ENCODE measurements at places on chromosomes 13 and 19.

- DNase-seq: peak; percentile 39
- H3K36me3 ChIP-seq: no peaks in the 10 kb centered on the region
- no peak overlapping the region for H3K4me3 ChIP-seq
- H3K4me1 ChIP-seq: peaks cover 72% of the 10 kb centered on the region
- H3K27me3 ChIP-seq: no peaks in the 10 kb centered on the region
Observed at GRCh38 chr19:47190167-47190727, 40.8 kb downstream of the BBC3 start.

DNA sequence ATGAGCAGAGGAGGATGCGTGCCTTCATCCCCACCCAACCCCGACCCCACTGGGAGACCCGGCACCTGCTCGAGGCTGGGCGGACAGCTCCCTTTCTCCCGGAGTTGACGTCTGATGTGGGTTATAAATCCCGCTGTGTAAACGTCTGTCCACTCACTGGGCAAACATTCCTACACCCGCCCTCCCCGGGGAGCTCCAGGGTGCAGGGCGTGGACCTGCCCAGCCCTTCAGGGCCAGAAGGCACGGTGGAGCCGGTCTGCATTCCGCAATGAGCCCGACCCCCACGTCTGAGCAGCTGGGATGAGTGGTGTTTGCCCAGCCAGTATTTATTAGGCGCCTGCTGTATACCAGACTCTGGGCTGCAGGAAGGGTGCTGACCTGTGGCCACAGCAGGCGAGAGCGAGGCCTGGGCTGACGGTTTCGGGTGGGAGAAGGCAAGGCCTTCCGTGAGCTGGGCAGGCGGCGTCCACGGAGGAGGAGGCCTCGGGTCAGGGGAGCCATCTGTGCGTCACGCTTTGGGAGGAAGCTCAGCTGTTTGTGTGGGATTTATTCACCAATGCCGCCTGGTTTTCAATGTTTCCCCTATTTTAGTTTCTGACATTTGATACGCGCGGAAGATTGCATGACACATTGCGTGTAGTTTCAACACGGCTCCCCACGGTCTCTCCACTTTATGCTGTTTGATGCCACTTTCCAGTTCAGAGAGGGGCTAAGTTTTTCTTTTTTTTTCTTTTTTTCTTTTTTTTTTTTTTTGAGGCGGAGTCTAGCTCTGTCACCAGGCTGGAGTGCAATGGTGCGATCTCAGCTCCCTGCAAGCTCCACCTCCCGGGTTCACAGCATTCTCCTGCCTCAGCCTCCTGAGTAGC, 2.0 kb downstream of the MISP start:
- DNase-seq: no peak
- no peak overlapping the region for H3K27ac ChIP-seq
- H3K36me3 ChIP-seq: no peaks in the 10 kb centered on the region
- H3K4me3 ChIP-seq: no peak overlapping the region

DNA sequence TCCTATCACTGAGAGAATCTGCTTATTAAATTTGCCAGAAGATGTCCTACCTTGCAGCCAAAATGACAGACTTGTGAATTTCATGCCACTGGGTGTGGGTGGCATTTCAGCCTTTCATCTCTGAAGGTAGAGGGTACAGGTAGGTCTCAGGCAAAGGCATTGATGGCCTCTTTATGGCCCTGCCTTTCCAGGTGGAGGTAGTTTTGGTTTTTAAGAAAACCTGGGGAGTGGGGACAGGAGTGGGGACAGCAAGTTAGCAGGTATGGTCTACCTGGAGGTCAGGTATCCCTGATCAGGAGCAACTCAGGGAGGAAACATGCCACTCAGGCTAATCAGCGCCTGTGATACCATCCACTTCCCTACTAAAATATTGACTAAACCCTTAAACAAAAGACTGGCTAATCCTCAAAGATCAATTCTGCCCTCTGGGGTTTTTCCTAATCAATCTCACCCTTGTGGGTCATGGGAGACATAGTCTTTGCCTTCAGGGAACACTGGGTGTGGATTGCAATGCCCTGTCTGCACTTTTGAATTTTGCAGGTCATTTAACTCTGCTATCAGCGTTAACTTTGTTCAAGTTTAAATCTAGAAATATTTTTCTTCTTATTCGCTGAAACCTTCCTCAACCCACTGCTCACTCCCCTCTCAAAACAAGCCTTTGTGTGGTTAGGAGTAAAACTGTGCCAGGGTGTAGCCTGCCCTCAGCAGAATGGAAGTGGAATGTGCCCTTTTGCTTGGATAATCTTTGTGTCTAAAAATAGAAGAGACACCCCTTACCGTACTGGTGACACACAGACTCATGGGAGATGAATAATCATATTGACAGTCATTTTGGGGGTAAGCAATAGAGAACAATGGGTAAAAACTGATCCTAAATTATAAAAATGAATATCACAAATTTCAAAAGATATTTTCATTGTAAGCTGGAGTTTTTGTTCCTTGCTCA, 233.7 kb downstream of the COG6 start:
- no peak for DNase-seq
- no peak overlapping the region for H3K27ac ChIP-seq
- H3K4me1 ChIP-seq: peaks cover 24% of the 10 kb centered on the region
- no peak overlapping the region for H3K4me3 ChIP-seq

DNA sequence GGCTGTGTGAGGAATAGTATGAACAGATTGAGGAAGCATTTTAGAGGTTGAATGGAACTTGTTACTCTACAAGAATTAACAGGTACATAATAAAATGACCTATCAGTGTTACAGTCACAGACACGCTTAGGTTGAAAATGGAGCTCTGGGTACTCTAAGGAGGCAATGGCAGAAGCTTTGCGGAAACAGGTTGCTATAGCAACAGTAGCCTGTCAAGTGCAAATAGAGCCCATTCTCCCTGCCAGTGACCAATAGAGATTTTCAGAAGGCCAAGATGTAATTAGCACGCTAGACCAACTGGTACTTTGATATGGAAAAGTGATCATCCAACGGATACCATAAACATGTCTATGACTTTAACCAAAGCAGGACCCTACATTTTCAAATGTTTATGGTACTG, 148.5 kb upstream of the FREM2 start:
- no peak overlapping the region for H3K27ac ChIP-seq
- no peak overlapping the region for H3K4me3 ChIP-seq
- H3K4me1 ChIP-seq: no peaks in the 10 kb centered on the region
- H3K27me3 ChIP-seq: no peaks in the 10 kb centered on the region

DNA sequence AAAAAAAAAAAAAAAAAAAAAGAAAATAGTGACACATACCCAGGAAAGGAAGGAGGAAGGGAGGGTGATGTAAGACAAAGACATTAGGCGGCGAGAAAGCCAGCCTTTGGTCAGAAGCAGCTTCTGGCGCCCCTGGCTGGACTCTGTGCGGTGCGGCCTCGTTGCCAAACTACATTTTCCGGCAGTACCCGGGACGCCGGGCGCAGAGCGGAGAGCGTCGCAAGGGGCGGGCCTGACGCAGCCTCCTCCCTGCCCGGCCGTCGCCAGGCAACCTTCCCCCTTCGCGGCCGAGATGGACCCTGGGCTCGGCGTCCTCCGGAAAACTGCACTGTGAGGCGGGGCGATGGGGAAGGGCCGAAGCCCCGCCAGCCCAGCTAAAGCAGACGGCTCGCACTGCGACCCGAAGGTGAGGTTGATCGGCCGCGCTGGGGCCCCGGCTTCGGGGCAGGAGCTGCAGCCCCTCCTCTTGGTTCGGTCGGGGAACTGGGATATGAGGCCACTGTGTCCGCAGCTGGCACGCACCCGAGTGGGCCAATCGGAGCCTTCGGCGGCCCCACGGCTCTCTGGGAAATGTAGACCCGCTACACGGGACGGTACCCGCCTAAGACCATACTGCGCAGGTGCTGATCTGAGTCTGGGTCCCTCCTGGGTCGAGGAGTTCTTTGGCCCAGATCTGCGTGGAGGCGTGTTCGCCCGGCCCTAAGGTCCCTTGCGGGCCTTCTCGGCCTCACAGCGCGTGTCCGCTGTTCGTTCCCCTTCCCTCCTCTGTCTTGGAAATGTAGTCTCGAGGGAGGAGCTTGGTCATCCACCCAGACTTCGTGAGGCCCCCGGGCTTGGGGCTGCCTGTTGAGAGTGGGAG, 2.3 kb upstream of the MZF1 start:
- H3K27me3 ChIP-seq: no peaks in the 10 kb centered on the region
- DNase-seq: peak; percentile 74
- no peaks in the 10 kb centered on the region for H3K36me3 ChIP-seq
- peaks cover 29% of the 10 kb centered on the region for H3K4me1 ChIP-seq
- H3K4me3 ChIP-seq: peak overlapping the region; percentile 92

- no peak overlapping the region for H3K4me3 ChIP-seq
- no peaks in the 10 kb centered on the region for H3K4me1 ChIP-seq
- no peak overlapping the region for H3K27ac ChIP-seq
- no peaks in the 10 kb centered on the region for H3K36me3 ChIP-seq
- no peaks in the 10 kb centered on the region for H3K27me3 ChIP-seq
Observed at GRCh38 chr19:7263521-7263920, 30.7 kb downstream of the INSR start.

- H3K27me3 ChIP-seq: no peaks in the 10 kb centered on the region
- H3K4me1 ChIP-seq: no peaks in the 10 kb centered on the region
- DNase-seq: no peak
- no peak overlapping the region for H3K4me3 ChIP-seq
- no peak overlapping the region for H3K27ac ChIP-seq
Observed at GRCh38 chr13:78382491-78382890, 220.9 kb downstream of the POU4F1 start.

GRCh38 chr13:76533251-76533650, 353.0 kb downstream of the KCTD12 start:
- H3K27me3 ChIP-seq: no peaks in the 10 kb centered on the region
- no peaks in the 10 kb centered on the region for H3K36me3 ChIP-seq
- no peak for DNase-seq
- H3K4me3 ChIP-seq: no peak overlapping the region

- H3K36me3 ChIP-seq: no peaks in the 10 kb centered on the region
- H3K4me1 ChIP-seq: no peaks in the 10 kb centered on the region
- no peak for DNase-seq
- H3K27me3 ChIP-seq: no peaks in the 10 kb centered on the region
Observed at GRCh38 chr13:89279374-89279773, 1608.2 kb downstream of the SLITRK5 start.

DNA sequence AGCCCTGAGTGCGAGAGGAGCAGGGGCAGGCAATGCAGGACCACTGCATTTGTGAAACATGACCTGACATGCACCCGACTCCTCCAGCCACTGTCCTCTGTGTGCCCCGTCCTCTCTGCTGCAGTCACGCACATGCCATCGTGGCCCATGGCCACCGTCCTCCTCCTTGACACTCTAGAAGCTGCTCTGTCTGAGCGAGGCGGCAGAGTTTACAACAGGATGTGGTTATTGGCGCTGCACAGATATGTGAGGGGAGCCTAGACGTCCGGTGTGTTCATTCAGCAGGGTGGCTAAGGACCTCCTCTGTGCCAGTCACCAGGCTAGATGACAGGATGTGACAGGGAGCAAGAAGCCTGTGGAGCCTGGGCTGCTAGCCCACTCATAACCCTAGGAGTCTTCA, 277.8 kb downstream of the FOXO1 start:
- H3K27ac ChIP-seq: peak overlapping the region; percentile 99
- H3K27me3 ChIP-seq: no peaks in the 10 kb centered on the region
- no peaks in the 10 kb centered on the region for H3K36me3 ChIP-seq
- H3K4me3 ChIP-seq: peak overlapping the region; percentile 65

- no peak overlapping the region for H3K27ac ChIP-seq
- no peak for DNase-seq
- H3K4me1 ChIP-seq: peaks cover 29% of the 10 kb centered on the region
Observed at GRCh38 chr13:73918691-73919090, 215.5 kb downstream of the KLF12 start.

GRCh38 chr13:23695711-23696464, 125.7 kb downstream of the TNFRSF19 start:
- H3K27me3 ChIP-seq: no peaks in the 10 kb centered on the region
- peaks cover 9% of the 10 kb centered on the region for H3K4me1 ChIP-seq
- H3K4me3 ChIP-seq: peak overlapping the region; percentile 4
- H3K36me3 ChIP-seq: no peaks in the 10 kb centered on the region

- H3K27ac ChIP-seq: no peak overlapping the region
- DNase-seq: no peak
- H3K27me3 ChIP-seq: no peaks in the 10 kb centered on the region
Observed at GRCh38 chr13:42275506-42275905, 3.6 kb downstream of the AKAP11 start.

GRCh38 chr19:679418-680286, 3.5 kb downstream of the FSTL3 start:
- DNase-seq: peak; percentile 32
- H3K27me3 ChIP-seq: peaks cover 12% of the 10 kb centered on the region
- H3K4me1 ChIP-seq: peaks cover 13% of the 10 kb centered on the region

- H3K27ac ChIP-seq: peak overlapping the region; percentile 43
- DNase-seq: no peak
- no peaks in the 10 kb centered on the region for H3K27me3 ChIP-seq
- H3K4me1 ChIP-seq: peaks cover 47% of the 10 kb centered on the region
- peak overlapping the region; percentile 11 for H3K4me3 ChIP-seq
Observed at GRCh38 chr13:46296115-46296822, 84.5 kb downstream of the LRRC63 start.

DNA sequence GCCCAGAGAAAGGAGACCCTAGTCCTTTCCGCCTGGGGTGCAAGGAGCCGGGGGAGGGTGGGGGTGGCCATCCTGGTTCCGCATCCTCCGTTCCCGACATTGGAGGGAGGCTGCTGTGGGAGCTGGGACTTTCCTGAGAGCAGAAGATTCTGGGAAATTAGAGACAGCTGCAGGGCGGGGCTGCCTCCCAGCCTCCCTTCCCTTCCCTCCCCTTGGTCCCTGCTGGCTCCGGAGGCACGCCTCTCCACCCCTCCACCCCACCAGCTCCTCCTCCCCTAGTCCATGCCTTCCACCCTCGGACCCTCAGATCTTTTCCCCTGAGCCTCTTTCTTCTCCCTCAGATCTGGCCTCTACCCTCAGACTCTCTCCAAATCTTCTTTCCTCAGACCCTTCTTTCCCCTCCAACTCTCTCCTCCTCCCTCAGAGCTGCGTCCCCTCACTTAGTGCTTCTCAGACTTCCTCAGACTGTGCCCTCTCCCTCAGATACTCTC, 3.1 kb upstream of the BCL3 start:
- peaks cover 17% of the 10 kb centered on the region for H3K4me1 ChIP-seq
- H3K36me3 ChIP-seq: no peaks in the 10 kb centered on the region
- DNase-seq: no peak
- peak overlapping the region; percentile 6 for H3K27ac ChIP-seq
- H3K4me3 ChIP-seq: no peak overlapping the region
- no peaks in the 10 kb centered on the region for H3K27me3 ChIP-seq

GRCh38 chr13:84821261-84821660, 939.0 kb upstream of the SLITRK1 start:
- H3K36me3 ChIP-seq: no peaks in the 10 kb centered on the region
- DNase-seq: no peak
- no peaks in the 10 kb centered on the region for H3K4me1 ChIP-seq
- no peak overlapping the region for H3K27ac ChIP-seq

DNA sequence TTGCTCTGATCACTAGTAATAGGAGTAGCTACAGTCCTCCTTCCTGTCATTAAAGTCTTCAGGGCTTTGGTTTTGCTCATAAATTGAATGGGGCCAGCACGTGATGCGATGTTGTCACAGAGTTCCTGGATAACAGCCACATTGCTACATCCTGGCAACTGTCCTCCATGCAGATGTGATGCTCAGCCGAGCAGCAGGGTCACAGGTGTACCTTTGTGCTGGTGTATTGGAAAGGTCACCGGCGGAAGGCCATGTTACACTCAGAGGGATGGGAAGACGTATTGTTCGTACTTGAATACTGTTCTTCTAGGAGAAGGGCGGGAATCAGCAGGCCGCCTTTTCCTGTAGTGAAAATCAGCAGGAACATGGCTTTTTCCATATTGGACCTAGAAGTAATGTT, 713.8 kb upstream of the GPC6 start:
- no peak overlapping the region for H3K4me3 ChIP-seq
- no peaks in the 10 kb centered on the region for H3K4me1 ChIP-seq
- no peaks in the 10 kb centered on the region for H3K36me3 ChIP-seq

All from CD8-positive, alpha-beta memory T cell (primary cell).